ENCODE measurements at places on chromosomes 16 and 17.

DNA sequence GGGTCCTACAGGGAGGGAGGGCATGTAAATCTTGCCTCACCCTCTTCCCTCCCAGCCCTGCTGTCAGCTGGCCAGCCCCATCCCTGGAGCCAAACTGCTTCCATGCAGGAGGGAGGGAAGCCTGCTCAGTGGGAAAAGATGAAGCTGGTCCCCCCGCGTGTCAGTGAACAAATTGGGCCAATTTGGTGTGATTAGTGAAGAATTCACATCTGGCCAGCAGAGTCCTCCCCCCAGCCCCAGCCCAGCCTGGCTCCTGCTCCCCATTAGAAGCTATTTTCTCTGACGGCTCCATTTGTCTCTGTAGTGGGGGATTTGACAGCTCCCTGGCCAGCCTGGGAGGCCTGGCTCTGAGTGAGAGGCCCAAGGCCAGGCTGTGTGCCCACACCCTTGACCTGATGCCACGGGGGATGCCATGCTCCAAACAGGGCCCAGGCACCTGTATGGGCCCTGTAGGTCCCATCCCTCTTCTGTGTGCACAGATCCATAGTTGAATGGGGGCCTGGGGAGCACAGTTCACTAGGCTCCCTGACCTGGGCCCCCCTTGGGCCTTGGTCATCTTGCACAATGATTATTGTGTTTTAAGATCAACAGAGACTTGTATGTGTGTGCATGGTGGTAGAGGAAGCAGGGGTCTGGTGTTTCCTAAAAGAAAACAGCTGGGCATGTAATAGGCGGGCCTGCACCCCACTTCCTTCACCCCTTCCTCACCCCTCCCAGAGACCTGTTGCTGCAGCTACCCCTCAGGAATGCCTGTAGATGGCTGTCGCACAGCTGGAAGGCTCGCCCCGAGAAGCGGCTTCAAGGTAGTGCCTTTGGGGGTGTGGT, 50.7 kb upstream of the TAC4 start:
- DNase-seq, result no peak

GRCh38 chr17:28760601-28761562, 17.1 kb downstream of the TRAF4 start:
- peak; percentile 74 for DNase-seq

DNA sequence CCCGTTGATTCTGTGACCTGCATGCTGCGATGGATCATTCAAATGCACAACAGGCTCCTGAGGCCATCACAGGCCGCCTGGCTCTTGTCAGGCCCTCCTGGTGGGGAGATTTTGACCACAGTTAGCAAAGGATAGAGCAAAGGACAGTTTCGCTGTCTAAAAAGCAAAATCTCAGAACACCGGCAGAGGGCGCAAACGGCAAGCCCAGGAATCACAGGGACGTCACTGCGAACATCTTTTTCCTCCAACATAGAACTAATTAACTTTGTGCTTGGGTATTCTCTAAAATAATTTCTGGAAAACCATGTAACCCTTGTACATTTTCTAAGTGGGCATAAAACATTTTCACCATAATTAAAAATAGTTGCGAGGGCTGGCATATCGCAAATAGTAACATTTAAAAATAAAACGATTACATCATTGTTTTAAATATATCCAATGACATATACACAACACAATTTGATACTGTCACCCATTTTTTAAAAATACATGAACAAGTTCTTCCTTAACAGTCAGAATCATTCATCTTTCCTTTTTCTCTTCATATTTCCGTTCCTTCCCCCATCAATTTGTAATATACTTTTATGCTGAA, 19.7 kb upstream of the SLC47A1 start:
- peak; percentile 67 for DNase-seq

GRCh38 chr16:3214904-3215600, 19.9 kb downstream of the ZNF200 start:
- no peak for DNase-seq

DNA sequence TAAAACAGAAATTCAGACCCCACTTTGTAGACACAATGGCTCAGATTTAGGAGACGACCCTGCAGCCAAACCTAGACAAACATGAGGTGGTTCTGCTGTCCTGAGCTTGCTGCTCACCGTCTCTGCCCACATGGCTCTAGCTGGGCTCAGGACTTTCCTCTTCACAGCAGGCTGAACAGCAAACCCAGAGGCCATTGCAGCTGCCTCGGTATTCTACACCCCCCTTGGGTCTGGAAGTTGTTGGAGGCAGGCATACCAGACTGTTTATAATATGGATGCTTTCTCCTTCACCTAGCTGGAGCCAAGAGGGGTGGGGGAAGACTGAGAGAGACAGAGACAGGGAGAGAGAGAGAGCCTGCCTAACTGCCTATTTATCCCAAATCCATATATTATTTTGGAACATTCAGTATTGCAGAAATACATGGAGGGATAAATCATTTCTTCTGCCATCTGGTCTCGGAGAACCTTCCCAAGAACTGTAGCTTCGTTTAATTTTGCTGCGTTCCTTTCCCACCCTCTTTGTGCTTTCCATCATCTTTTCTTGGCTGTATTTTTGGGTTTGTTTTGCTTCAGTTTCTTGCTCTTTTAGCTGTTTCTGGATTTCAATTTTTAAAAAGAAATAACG, 628.2 kb upstream of the RBFOX1 start:
- DNase-seq, result no peak

DNA sequence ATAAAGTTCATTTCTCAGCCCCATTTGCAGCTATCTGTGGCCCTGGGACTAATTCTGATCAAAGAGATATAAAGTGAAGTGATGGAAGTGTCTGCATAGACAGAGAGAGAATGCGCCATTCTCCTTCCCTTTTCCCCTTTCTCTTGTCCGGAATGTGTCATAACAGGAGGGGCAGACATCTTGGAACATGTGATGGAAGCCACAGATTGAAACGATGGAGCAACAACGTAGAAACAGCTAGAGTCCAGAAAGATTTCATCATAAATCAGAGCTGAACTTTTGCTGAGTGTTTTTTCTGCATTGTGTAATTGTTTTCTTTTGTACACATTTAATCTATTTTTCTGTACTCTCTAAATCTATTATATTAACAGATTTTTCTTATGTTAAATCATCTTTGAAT, 11.3 kb downstream of the ASGR1 start:
- DNase-seq, result no peak

- DNase-seq, result no peak
These were observed 89.3 kb downstream of the SMG6 start for GRCh38 chr17:2214047-2214928.

- no peak for DNase-seq
These were observed 20.9 kb downstream of the ABR start for GRCh38 chr17:1158879-1159278.

GRCh38 chr17:7814969-7815368, 19.0 kb upstream of the KDM6B start:
- no peak for DNase-seq
